ENCODE measurements at places on chromosomes 1 and 21. TPM values are rescaled to one million over a fixed set of nuclear protein-coding genes. Genes with fewer than 3 reads are reported as not detected.
A peak's percentile ranks its signal among the peaks of the same experiment; 100 is the strongest.

DNA sequence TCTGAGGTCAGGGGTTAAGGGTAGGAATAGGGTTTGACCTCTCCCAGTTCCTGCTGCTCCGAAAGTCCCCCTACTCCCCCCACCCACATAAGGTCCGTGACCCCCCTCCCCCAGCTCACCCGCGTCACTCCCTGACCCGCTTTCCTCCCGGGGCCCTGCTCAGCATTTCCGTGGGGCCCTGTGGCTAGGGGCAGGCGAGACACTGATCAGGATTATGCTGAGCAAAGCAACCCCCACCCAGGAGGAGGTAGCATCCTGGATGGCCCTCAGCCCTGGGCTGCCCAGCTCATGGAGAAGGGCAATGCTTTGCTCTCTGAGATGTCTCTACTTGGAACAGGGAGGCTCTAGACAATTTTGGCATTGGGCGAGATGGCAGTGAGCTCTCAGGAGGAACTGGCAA lies 3.7 kb downstream of the RORC start:
- no peak for DNase-seq

DNA sequence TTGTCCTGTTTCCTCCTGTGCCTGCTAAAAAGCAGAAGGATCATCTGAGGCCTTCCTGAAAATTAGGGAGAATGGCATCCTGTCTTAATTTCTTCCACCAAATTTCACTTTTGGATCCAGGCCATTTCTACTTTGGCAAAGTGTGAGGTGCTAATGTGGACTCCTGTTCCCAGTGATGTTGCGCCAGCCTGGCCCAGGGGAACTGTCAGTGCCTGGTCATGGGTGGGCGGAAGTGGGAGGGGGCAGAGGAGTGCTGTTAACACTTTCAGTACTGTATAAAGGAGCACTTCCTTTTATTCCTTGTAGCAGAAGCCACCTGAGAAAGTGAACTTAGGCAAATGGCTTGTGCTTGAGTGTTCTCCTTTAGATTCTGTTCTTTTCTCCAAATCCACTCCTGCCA lies 19.9 kb downstream of the ELAPOR1 start:
- no peak for DNase-seq

DNA sequence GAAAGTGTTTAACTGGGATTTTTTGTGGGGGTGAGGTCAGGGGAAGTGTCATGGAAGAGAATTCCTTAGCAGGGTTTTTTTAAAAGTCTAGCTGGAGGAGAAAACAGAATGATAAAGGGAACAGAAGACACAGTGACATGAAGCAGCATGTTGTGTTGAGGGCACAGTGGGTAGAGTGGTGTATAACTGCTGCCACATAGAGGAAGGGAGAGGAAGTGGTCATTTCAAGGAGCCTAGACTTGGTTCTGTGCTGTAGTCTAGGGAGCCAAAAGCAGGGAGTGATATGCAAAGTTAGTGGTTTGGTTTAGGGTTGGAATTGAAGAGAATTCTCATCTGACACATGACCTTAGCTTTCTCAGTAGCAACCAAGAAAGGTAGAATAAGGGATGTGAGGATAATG lies 10.2 kb downstream of the EEIG2 start:
- DNase-seq: peak; percentile 61

- no peak for DNase-seq
These were observed 648.4 kb downstream of the PLA2G4A start for GRCh38 chr1:187477103-187477502.

- no peak for DNase-seq
These were observed 98.9 kb downstream of the CSMD2 start for GRCh38 chr1:34066166-34066565.

GRCh38 chr21:31194510-31195293 lies 149.4 kb downstream of the TIAM1 start:
- no peak for DNase-seq

DNA sequence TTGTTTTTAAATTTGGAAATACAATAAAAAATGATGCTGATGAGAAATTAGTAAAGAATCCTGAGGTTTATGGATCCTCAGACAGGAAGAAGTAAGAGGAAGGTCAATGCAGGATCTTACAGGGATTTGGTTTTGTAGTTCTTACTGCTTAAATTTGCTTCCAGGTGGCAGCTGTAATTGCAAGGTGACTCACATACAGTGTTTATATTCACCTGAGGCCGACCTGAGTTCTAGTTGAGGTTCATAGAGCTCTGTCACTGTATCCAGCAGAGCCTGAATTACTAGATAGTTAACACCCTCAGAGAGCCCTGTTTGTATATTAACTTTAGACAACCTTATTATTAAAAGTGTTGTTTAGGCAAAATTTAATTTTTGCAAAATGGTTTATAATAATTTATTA lies 1.4 kb upstream of the WDR26 start:
- peak; percentile 71 for DNase-seq

DNA sequence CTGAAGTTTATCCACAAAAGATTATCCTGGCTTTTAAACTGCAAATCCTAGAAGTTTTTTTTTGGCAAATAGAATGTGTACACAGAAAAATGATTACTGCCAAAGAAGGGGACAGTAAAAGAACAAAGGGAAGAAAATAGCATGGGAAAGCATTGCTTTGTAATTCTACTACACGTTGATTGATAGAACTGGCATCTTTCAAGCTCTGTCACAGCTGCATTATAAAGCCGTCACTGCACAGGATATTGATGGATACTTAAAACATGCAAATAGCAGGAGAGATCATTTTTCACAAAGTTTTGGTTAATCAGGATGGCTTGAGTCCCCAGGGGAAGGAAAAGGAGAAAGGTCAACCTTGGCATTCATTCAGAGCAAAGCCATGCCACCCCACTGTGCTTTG lies 183.7 kb upstream of the RRP15 start:
- no peak for DNase-seq

GRCh38 chr1:214039394-214040018 lies 51.7 kb downstream of the PROX1 start:
- no peak for DNase-seq

GRCh38 chr21:16096988-16097387 lies 367.2 kb downstream of the USP25 start:
- DNase-seq: no peak

GRCh38 chr1:111204201-111204982 lies 3.9 kb upstream of the DENND2D start:
- no peak for DNase-seq

BCL2L15 gene
- total RNA-seq: not detected

SPOCD1 gene
- total RNA-seq: 13.5 TPM

CFAP141 gene
- not detected for total RNA-seq

ZFP69 gene
- total RNA-seq: 3.5 TPM

SPRR2B gene
- not detected for total RNA-seq

All from mammary epithelial cell (primary cell).